ENCODE measurements at places on chromosomes 5 and 9. TPM values are rescaled to one million over a fixed set of nuclear protein-coding genes. Genes with fewer than 3 reads are reported as not detected.
A peak's percentile ranks its signal among the peaks of the same experiment; 100 is the strongest.

DNA sequence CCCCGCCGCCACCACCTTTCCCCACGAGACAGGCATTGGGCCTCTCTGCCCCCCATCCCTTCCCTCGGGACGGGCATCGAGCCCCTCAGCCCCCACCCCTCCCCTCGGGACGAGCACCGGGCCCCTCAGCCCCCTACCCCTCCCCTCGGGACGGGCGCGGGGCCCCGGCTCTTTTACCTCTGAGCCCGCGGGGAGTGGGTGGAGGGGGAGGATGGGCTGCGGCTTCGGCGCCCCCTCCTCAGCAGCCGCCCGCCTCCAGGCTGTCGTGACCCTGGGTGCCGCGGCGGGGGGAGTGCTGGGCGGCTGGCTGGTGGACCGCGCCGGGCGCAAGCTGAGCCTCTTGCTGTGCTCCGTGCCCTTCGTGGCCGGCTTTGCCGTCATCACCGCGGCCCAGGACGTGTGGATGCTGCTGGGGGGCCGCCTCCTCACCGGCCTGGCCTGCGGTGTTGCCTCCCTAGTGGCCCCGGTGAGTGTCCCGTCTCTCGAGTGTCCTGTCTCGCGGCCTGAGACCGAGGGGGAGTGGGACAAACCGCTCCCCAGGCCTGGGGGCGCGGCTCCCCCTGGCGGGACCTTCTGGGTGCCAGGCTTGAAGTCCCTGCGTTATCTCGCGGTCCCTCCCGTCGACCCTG lies 791 bp downstream of the SLC2A8 start:
- DNase-seq, result peak; percentile 51

DNA sequence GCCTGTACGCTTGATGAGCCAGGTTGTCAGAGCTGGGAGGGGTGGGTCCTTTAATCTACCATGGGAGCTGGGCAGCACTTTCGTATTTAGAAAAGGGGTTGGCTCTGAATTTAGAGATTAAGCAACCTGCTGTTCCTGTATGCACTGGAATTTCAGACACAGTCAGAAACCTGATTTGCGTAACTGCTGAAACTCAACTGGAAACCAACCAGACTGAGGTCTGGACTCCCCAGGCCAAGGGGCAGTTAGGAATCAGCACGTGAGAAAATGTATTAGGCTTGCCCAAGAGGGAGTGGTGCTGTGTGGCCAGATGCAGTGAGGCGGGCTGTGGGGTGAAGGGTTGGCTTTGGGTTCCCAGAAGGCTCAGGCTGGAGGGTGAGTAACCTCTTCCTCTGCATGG lies 235.0 kb downstream of the GOLPH3 start:
- DNase-seq, result no peak

DNA sequence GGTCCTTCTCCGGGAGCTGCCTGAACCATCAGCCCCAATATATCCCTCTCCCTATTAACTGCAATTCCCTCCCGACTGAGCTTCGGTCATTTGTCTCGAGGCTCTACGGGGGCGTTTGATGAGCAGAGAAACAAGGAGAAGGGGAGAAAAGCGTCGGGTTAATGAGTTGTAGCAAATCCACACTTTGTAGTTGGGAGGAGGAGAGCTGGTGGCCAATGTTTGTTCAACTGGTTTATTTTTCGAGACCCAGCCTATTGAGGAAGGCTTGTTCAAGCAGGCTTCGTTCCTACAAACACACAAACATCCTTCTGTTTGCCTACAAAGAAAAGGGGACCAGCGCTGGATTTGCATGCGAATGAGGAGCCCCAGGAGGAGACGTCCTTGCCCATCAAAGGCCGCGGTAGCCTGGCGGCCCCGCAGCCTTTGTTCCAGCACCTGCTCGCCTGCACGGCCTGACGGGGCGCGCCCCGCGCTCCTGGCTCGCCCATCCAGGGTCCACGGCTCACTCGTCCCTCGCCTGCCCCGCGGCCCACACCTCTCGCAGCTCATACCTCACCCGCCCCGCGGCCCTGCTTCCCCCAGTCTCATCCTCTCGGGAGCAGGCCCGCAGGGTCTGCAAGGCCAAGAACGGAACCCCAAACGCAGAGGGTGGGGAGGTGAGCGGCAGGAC lies 4.6 kb downstream of the FOXD1 start:
- DNase-seq, result no peak

- DNase-seq, result no peak
These were observed 553.8 kb upstream of the C9orf72 start for GRCh38 chr9:28127101-28127500.

GRCh38 chr9:124110307-124110915 lies 98.8 kb downstream of the LHX2 start:
- peak; percentile 57 for DNase-seq

GRCh38 chr5:125316915-125317535 lies 570.6 kb upstream of the ZNF608 start:
- no peak for DNase-seq

DNA sequence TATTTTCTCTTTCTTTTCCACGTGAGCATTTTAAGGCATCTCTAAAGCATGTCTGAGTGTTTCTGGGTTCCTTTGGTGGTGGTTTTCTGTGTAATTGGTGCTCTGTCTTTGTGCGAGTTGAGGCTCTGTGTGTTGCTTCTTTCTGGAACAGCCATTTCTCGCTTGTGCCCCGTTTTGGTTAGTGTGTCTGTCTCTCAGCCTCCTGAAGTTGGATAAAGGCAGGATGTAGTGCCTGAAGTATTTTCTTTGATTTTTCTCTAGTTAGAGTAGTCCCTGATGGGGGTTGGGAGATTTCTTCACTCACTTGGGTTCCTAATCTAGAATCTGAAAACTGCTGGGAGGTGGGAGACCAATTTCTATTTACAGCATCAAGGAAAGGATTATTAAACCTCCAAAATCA lies 129.7 kb upstream of the TMEM161B start:
- DNase-seq, result no peak

- no peak for DNase-seq
These were observed 135.7 kb downstream of the MAN2A1 start for GRCh38 chr5:109825450-109825849.

DNA sequence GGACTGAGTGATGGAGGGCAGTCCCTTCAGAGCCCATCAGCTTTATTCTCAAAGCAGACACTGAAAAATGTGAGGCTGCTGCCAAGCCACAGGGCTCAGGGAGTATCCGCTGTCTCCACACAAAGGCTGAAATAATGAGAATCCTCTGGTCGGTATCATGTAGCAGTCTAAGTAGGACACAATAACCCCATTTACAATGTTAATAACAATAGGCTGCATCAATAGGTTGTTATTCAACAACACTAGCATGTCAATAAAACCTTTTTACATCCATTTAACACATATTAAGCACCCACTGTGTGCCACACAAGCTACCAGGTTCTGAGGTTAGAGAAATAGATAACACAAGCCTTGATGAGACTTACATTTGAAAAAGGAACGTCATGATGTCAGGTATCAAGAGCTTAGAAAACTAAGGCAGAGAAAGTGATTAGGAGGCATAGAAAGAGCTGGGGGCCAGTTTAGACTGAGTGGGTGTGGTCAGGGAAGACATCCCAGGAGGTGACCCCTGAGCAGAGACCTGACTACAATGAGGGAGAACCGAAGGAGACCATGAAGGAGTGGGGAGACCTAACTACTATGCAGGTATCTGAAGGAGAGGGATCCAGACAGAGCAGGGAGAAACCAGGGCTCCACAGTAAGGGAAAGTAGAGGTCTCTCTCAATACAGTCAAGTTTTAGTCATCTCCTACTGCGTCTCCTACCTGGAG lies 140.1 kb upstream of the GRIA1 start:
- no peak for DNase-seq

DNA sequence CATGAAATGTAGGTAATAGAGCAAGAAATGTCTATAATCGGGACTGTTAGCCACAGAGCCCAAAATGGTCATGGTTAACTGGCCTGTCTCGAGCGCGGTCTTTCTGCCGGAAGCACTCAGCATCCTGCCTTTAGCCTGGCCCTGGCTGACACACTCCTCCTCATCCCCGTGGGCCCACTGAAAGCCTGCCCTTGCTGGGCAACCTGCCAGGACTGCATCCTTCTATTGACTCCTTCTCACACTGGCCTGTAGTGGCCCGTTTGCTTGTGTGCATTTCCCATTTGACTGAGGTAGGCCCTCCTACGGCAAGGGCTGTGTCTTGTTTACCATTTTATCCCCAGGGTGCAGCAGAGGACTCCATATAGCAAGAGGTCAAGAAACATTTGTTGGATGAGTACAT lies 215.7 kb downstream of the ATPSCKMT start:
- DNase-seq, result peak; percentile 59

- no peak for DNase-seq
These were observed 45.6 kb downstream of the CFAP90 start for GRCh38 chr5:7805379-7805778.

GRCh38 chr5:14158890-14159666 lies 15.9 kb downstream of the TRIO start:
- no peak for DNase-seq

DNA sequence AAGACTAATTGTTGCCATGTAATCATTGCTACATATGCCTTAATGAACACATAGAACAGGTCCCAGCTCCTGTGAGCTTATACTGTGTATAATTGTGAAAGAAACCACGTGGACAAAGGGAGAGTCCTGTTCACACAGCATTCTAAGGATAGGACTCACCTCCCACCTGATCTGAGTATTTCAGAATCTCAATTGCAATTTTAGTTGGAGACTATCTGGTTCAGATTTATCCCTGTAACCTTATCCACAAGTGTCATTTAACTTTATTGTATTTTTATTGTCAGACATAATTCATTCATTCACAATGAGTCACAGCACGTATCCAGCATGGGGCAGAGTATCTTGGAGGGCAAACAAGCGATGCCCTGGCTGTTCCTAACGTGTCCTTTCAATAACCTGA lies 448.3 kb downstream of the NTRK2 start:
- DNase-seq, result no peak

DNA sequence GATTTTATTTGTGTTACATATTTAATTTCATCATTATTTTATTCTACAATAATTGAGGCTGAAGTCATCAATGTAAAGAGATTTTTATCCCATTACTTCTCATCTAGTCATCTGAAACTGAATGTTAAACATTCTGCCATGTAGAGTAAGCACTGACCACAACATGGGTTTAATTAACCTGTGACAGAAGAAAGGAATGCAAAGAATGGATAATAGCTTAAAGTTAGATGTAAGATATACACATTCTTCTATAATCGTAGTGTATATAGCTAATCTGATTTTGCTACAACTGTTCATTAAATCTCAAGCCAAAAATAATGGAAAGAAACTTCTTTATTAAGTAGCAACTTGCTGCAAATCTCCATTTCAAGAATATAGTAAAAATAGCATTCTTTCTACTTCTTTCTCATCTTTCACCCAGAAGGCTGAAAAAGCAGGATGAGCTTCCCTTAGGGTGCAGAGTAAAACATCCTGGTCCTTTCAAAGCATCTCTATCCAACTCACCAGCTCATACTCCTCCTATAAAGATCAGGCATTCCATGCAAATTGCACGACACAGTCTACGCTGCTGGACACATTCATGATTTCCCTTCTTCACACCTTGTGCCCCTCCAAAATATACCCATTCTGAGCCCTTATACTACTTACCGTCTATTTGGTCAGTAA lies 115.2 kb downstream of the EFNA5 start:
- no peak for DNase-seq

- no peak for DNase-seq
These were observed 119.1 kb upstream of the ITGA1 start for GRCh38 chr5:52668544-52669185.

DNA sequence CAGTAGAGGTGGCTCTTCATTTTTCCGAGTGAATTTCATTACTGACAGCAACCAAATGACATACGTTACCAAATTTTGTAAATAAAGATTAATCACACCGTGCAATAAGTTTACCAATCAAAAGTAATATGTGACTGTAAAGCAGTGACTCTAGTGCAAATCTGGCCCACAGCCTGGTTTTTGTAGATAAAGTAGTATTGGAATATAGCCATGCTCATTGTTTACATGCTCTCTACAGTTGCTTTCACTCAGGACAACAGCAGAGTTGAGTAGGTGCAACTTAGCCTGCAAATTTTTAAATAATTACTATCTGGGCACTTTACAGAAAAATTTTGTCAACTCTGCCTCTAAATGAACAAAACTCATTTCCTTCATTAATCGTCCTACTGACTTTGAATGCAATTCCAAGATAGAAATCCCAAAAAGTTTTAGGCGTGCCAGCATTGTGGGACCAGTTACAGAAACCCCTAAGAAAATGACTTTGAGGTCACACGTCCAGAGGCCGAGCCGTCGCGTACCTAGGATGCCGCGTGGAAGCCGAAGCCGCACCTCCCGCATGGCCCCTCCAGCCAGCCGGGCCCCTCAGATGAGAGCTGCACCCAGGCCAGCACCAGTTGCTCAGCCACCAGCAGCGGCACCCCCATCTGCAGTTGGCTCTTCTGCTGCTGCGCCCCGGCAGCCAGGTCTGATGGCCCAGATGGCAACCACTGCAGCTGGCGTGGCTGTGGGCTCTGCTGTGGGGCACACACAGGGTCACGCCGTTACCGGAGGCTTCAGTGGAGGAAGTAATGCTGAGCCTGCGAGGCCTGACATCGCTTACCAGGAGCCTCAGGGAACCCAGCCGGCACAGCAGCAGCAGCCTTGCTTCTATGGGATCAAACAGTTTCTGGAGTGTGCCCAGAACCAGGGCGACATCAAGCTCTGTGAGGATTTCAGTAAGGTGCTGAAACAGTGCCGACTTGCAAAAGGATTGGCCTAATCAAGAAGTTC lies 180.7 kb upstream of the TLE4 start:
- no peak for DNase-seq

GRCh38 chr5:82290908-82291307 lies 12.8 kb upstream of the RPS23 start:
- no peak for DNase-seq

DNA sequence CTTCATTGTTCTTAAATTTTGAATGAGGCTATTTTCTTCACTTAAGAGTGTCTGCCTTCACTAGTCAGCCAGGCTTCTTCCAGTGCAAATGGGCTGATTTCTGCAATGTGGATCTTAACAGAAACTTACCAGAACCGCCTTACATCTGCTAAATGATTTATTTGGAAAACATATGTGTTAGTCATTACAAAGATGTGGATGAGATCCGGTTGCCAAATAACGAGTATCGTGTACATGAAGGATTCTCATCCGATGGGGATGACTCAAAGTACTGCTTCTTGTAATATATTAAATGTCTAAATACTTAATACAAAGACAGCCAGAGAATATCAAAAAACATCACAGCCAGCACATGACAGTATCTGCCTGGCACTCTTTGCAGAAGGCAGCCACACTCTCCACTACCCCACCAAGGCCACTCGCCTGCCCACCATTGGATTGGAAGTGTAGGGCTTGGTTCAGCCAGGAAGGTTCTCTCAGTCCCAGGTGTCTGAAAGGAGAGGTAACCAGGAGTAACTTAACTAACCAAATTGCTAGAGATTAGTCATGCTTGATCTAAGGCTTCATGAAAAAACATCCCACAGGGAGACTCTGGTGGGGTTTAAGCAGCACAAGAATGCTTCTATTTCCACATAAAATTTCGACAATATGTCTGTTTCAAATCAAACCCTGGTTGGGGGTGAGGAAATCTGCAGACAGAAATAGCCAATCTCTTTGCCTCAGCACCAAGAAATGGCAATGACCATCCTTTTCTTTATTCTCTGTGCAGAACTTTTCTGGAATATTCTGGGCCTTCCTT lies 174.8 kb downstream of the GADD45G start:
- no peak for DNase-seq

GRCh38 chr9:35515766-35516165 lies 25.9 kb downstream of the RUSC2 start:
- no peak for DNase-seq

The TLE4 gene
- 10.4 TPM for total RNA-seq

The TRAF2 gene
- 6.3 TPM for total RNA-seq

The FCN1 gene
- total RNA-seq, result 1.1 TPM

The ANKRD31 gene
- 0.17 TPM for total RNA-seq

The PCDHGB7 gene
- 11.1 TPM for total RNA-seq

The OR1L1 gene
- total RNA-seq, result not detected

The FBP2 gene
- not detected for total RNA-seq

The FBLL1 gene
- total RNA-seq, result not detected

The SPOCK1 gene
- total RNA-seq, result 12.3 TPM

The UGCG gene
- 11.4 TPM for total RNA-seq

The RASGRF2 gene
- total RNA-seq, result 5.8 TPM
